Sigmoid colon (tissue), 7 donors: ENCODE measurements at places on chromosomes 12 and 14. TPM values are rescaled to one million over a fixed set of nuclear protein-coding genes. Genes with fewer than 3 reads are reported as not detected.
A peak's percentile ranks its signal among the peaks of the same experiment; 100 is the strongest.

The NID2 gene
- total RNA-seq: 52.9 TPM

DNA sequence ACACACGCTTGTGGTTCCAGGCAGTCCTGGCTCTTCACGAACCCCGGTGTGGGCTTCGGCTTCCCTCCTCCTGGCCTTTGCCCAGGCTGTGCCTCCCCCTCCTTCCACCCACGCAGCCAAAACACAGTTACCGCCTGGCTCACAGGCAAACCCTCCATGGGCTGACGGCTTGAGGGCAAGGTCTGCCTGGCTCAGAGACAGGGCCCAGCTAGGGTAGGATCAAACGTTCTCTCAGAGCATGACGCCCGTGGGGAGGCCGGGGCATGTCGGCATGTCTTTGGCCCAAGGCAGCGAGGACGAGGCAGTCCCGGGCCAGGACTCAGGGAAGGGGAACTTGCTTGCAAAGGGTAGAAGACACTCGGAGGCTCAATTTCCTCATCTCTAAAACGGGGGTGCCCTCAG is 2.1 kb downstream of the SLC25A47 start:
- DNase-seq: no peak

GRCh38 chr12:129961856-129962255 is 58.0 kb upstream of the TMEM132D start:
- DNase-seq: no peak

The CAPS2 gene
- 17.8 TPM for total RNA-seq

GRCh38 chr12:209851-210250 is 4.1 kb downstream of the SLC6A12 start:
- no peak for DNase-seq

DNA sequence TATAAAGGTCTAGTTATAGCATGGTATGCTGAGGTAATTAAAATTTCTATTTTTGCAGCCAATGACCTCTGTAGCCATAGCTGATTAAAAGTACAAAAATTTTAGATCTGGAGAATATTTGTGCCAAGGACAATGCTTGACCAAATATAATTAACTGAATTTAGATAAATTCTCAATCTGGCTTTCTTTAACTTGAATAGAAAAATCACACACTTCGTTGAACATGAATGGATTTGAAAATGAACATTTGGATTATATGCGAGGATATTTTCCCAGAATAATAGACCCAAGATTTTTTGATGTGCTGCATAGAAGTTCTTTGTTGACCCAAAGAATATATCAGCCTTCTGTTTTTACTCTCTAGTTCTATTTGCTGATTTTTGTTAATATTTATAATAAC is 38.4 kb upstream of the G2E3 start:
- DNase-seq: no peak

DNA sequence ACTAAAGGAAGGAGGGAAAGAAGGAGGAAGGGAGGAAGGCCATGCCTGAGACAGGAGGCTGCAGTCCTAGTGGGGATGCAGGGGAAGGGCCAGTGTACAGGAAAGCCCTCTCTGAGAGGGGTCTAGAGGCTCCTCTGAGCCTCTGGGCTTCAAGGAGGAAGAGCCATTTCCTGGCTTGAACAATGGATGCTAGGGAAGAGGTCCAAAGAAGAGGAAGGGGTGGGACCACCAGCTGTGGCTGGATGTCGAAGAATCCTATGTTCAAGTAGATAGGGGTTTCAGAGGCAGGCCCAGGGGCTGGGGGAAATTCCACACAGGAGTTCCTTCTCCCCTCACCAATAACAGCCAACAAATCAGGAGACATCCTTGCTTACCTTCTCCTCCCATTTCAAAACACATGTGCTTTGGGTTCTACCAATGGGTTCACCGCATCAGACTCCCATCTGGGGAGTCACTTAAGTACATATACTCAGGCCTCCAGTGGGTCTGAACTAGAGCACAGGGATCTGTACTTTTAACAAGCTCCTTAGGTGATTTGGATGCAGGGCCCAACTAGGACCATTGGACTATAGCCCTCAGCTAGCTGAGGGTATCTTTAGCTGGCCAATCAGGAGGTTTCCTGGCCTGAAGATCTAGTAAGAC is 32.4 kb downstream of the PRPF40B start:
- no peak for DNase-seq

DNA sequence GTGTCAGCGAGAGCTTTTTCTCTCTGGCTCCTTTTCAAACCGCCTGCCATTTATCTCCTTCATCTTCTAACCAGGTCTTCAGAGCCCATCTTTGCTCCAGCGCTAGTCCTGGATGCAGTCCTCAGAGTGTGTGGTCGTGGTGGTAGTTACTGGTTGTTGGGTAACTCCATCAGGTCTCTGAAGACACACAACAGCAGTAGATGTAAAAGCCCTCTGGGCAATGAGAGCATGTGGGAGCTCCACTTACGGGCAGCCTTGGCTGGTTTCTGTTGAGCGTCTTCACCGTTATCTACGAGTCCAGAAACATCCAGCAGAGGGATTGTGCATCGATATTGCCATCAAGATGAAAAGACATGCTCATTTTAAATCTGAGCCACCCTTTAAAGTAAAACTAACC is 61.2 kb downstream of the FBXL14 start:
- no peak for DNase-seq

DNA sequence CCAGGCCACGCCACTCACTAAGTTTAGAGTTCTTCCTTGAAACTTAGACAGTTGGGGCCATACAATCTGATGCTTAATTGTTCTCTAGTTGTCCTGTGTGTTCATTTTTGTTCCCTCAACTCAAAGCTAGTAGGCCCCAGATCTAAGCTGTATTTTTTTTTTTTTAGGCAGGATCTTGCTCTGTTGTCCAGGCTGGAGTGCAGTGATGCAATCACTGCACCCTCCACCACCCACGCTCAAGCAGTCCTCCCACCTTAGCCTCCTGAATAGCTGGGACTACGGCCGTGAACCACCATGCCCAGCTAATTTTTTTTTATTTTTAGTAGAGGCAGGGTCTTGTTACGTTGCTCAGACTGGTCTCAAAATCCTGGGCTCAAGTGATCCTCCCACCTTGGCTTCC is 7.5 kb downstream of the TNFRSF1A start:
- no peak for DNase-seq

The ANKRD33 gene
- total RNA-seq: not detected

GRCh38 chr12:109952160-109952858 is 43.9 kb downstream of the GIT2 start:
- no peak for DNase-seq

GRCh38 chr14:53432378-53432802 is 279.3 kb upstream of the DDHD1 start:
- DNase-seq: no peak

DNA sequence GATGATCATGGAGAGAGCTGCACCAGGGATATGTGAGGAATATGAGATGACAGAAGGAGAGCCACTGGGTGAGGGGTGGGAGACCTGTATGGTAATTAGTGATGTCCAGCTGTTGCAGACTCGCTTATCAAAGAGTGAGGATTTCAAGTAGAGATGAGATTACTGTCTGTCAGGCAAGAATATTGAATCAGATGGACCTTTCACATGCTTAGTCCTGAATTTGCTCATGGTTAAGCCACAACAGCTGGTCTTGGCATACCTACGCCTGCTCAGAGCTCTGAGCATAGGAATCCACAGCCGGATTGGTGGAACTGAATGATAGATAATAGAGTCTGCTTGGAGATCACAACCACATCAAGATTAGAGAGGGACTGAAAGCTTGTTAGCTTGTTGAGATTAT is 115.2 kb upstream of the ARHGAP5 start:
- no peak for DNase-seq

DNA sequence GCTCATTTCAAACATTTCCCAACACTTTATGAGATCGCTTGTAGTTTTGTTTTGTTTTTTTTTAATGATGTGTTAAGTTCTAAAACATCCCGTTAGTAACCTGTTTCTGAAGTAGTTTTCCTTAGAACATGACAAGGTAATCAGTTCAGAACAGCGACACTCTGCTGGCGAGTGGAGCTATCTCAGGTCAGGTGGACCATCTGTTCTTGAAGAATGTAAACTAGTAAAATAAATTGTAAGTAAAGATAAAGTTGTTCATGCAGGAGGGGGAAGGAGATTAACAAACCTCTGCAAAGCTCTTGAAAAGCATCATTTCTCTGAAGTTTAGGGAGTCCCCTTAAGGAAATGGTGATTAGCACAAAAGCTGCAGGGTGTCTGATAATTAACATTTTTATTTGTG is 71.9 kb upstream of the DACT1 start:
- no peak for DNase-seq

GRCh38 chr14:75978249-75978731 is 3.5 kb downstream of the TGFB3 start:
- DNase-seq: peak; percentile 63

GRCh38 chr12:15193946-15194345 is 27.3 kb downstream of the RERG start:
- DNase-seq: peak; percentile 78

GRCh38 chr12:54126029-54126695 is 62.6 kb downstream of the SMUG1 start:
- peak; percentile 80 for DNase-seq

DNA sequence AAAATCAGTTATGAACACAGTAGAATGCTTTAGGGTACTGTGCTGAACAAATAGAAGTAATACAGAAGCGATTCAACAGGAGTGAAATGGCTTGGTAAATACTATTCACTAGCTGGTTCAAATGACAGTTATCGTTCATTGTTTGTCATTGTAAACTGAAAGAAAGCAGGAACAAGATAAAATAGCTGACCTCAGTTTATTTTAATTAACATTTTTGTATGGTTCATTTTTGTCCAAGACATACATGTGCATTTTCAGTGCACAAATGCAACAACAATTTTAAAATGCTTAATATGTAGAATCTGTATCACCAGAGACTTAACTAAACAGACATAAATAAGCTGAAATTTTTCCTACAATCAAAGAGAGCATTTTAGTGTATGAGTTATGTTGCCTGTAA is 49.9 kb downstream of the ALX1 start:
- DNase-seq: no peak

DNA sequence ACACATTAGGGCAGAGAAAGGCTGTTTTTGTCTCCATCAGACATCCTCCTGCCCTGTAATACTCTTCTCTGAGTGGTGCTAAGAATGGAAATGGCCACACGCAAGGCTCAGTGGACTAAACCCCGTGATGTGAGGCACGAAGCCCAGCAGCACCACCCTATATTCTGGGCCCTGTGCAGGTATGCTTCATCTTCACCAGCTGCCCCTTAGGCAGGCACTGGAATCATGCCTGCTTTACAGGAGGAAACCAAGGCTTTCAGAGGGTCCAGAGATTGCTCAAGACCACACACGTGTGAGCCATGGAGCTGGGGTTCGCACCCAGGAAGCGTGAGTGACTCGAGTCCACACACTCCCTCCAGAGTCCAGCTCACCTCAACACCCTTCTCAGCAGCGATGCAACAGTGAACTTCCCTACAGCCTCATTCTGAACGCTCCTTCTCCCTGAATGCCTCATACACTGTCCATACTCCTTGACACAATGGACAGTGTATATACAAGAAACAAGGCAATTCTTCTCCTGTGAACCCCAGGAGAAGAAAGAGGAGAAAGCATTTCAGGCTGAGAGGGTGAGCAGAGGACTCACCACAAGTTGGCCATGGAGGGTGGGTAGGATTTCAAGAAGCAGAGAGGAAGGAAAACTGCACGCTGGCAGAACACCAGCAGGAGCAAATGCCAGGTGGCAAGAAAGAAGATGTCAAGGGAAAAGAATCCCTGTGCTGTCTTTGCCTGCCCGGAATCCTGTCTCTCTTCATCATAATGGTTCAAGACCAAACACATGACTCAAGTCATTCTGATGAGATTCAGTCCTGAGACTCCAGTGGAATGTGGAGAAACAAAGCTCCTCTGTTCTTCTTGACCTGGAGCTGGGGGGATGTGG is 39.1 kb downstream of the NT5DC3 start:
- DNase-seq: peak; percentile 65

DNA sequence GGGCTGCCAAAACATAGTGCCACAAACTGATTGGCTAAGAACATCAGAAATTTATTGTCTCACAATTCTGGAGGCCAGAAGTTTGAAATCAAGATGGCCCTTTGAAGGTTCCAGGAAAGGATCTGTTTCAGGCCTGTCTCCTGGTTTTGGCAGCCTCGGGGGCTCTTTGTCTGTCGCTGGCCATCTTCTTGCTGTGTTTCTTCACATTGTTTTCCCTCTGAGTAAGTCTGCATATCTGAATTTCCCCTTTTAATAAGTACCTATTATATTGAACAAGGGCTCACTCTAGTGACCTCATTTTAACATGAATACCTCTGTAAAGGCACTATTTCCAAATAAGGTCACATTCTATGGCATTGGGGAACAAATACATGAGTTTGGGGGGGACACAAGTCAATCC is 467.1 kb upstream of the MGAT4C start:
- DNase-seq: no peak

- peak; percentile 83 for DNase-seq
These were observed 1.1 kb upstream of the ACTR6 start for GRCh38 chr12:100199347-100200149.

DNA sequence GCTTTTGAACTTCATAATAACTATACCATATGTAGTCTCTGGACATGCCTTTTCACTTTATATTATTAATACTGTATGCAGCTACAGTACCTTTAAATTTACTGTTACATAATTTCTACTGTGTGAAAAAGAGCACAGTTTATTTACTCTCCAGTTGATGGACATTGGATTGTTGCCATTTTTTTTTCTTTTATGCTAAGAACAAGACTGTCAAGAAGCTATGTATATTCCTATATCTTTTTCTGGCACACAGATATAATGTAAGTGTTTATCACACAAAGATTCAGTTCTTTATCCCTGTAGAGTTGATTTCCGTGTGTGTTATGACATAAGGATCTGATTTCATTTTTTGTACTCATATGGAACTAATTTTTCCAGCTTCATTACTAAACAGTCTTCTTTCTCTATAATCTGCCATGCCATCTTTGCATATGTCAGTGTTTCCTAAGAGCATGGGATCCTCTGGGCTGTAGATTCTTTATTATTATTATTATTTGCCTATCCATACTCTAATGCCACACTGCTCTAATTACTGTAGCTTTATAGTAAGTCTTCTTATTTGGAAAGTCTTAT is 593.0 kb upstream of the ATP2B1 start:
- DNase-seq: no peak

- no peak for DNase-seq
These were observed 13.4 kb downstream of the RAB15 start for GRCh38 chr14:64958743-64959142.
